ENCODE measurements at places on chromosomes 6 and 20.

DNA sequence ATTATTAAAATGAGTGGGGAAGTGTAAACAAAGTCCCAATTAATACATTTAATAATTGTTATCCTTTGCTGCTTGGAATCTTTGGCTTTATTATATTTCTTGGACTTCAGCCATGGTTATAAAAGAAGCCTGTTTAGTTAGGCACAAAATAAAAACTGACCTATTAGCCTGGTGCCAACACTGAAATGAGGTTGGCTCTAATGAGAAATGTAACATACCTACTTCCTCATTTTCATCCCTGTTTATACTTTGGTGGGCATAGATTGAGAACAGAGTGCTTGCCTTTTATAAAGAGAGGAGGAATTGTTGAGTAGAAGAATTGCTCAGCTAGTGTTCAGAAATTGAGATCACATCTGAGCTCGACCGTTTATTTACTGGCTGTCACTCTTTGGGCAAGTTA, 471.3 kb downstream of the UTRN start:
- no peak for DNase-seq

DNA sequence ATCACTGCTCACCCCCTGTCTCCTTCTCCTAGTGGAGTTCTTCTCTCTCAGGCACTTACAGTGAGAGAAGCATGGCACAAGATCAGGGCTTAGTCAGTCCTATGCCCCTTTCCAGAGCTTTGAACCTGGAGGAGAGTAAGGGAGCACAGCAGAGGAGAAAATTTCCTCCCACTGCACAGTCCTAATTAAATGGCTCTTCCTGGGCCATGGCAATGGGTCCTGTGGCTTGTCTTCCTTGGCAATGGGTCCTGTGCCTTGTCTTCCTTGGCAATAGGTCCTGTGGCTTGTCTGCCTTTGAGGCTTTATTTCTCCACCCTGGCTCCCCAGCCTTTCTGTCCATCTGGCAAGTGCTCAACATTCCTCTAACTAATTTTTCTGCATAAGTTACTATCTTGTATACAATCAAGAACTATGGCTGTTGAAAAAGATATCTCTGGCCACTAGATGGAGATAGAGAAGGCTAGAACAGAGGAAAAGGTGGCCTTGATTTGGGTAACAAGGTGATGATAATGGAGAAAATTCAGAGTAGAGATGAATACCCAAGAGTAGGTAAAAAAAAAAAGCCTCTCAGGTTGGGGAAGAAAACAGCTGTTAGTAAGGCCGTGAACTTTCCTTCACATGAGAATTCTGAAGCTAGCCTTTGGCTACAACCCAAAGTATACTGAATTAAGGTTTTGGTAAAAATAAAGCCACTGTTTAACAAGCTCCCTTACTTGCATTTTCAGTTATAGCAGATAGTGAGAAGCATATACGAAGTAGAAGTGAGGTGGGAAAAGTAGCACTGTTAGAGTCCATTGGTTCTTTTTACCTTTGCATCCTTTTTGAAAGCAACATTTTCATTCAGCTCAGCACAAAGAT, 504.9 kb downstream of the DOK5 start:
- no peak for DNase-seq

DNA sequence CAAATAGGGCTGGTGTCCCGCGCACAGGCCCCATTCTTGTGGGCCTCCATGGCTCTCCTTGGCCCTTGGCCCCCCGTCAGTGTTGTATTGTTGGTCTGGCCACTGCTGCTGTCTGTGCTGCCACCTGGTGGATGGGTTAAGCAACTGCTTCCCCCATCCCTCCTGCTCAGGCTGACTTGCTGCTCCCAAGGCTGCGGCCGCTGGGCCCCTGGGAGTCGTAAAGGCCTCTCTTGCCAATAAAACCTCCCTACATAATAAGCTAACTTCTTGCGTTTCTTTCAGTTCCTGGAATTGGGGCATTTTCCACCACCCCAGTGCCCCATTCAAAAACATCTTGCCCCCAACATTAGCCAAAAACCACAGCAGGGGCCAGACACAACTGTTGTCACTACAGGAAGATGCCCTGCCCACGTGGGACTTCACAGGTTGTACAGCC, 27.1 kb downstream of the CD83 start:
- DNase-seq, result peak; percentile 1

- no peak for DNase-seq
These were observed 195.8 kb downstream of the SYNDIG1 start for GRCh38 chr20:24665196-24665595.

- no peak for DNase-seq
These were observed 405.5 kb downstream of the UTRN start for GRCh38 chr6:144690666-144691065.

- no peak for DNase-seq
These were observed 7.1 kb downstream of the IRF4 start for GRCh38 chr6:398558-399078.

DNA sequence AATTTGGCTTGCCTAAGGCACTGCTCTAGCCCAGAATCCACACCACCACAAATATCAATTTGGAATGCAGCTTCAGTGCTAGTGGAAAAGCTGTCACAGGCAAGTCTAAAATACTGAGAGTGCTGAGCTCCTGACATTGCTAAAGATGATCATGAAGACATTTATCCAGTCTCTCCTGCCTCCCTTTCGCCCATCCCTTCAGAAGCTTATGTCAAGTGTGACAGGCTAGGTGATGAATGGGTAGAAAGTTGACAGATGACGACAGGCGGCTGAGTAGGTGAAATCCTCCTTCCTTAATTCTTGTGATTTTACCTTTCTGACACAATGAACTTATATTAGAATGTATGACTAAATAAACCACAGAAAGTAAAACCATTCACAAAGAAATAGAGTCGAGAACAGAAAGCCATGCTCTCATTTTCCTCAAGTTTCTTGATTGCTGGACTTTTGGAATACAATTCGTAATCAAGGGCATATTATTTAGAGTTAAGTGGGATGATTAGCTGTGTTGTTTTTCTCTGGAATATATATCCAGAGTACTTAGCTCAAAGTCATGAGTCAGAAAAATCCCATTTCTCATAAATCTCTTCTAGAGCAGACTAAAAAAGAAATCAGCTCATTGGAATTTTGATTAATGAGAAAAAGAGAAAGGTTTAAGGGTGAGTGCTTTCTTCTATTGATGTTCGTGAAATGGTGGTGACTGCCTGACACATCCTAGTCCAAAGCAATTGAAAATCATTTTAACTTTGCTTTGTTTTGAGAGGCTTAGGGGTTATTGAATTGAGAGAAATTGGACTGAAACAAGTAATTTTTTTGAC, 1228.2 kb upstream of the CITED2 start:
- no peak for DNase-seq

- DNase-seq, result no peak
These were observed 135.2 kb downstream of the RFPL4B start for GRCh38 chr6:112482373-112482772.

DNA sequence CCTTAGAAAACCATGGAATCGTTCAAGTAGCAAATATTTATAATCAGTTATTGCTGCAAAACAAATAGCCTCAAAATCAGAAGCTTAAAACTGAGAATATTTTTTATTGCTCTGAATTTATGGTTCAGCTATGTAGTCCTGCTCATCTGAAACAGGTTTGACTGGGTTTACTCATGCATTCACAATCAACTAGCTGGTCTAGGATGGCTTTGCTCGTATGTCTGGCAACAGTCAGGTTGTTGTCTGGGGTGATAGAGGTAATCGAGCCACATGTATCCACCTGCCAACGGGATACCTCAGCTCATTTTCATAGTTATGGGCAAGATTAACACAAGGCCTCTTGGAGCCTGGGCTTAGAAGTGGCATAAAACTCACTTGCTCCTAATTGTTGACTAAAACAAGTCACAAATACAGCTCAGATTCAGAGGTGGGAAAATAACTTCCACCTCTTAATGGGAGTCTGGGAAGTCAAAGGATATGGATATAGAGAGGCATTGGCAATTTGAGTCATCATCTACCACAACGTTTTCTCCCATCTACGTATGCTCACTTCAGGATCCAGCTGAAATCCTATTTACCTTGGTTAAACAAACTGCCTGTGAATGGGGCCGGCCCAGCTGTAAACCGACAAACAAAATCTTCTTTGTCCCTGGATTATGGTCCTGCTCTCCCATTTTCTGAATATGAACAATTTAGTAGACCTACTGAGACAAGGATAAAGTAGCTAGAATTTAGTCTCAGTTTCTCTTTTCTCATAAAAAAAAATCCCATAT, 54.5 kb upstream of the TENT5A start:
- no peak for DNase-seq

DNA sequence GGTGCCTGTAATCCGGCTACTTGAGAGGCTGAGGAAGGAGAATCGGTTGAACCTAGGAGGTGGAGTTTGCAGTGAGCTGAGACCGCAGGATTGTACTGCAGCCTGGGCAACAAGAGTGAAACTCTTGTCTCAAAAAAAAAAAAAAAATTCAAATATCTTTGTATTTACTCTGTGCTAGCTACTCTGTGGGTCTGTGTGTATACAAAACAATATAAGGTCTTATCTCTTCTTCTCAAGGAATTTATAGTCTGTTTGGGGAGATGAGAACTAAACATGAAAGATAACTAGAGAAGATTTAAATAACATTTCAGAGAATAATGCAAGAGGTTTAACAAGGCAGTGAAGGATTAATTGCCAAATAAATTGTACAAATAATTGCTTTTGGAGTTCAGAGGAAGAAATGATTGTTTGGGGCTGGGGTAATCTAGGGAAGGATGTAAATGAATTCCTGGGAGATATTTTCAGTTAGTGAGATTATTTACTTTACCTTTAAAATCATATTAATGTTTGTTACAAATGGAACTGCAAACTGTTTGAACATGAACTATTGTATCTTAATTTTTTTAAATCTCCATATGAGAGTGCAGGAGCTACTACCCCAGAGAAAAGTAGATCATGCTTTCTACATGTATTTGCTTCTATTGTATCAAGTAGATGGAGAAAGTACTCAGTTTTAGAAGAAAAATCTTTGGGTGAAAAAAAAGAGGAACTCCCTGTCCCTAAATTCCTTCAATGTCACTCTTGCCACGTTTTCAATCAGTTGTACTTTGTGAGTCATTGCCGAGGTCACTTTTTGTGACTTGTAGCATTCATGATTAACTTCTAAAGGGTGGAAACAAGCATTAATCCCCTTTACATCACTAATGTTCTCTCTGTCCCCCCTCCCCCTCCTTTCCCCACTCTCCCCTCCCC, 39.0 kb downstream of the NCOA3 start:
- no peak for DNase-seq

GRCh38 chr20:32803092-32803491, 16.7 kb upstream of the MAPRE1 start:
- DNase-seq, result no peak

- DNase-seq, result no peak
These were observed 164.9 kb downstream of the ARHGAP18 start for GRCh38 chr6:129544892-129545612.

DNA sequence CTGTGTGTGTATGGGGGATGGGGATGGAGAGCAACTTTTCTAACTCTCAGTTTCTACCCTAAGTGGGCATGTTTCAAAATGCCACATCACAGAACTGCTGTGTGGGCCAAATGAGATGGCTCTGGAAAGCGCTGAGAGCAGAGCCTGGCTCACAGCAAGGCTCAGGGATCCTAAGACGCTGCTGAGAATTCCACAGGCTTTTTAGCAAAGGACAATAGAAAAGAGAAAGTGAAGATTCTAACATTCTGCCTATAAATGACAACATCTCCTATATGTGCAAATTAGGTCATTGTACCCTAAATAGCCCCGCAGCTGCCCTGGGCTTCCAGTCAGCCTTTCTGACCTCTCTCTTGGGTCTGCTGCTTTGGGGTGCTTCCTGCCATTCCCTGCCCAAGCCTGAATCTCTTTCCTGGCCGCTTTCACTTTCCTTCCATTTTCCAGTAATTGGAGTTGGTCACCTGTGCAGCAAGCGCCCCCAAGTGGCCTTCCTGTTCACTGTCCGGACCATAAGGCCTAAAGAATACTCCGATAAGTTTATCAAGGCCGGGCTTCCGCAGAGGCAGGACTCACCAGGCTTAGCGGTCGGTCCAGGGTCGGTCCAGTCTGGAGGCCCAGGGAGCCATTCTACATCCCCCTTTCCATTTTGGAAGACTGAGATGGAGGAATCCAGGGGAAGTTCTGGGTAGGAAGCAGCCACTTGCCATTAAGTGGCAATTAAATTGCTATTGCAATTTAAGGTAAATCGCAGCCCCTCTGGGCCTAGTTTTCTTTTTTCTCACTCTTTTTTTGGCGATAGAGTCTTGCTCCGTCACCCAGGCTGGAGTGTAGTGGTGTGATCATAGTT, 6.7 kb upstream of the DDR1 start:
- peak; percentile 39 for DNase-seq

DNA sequence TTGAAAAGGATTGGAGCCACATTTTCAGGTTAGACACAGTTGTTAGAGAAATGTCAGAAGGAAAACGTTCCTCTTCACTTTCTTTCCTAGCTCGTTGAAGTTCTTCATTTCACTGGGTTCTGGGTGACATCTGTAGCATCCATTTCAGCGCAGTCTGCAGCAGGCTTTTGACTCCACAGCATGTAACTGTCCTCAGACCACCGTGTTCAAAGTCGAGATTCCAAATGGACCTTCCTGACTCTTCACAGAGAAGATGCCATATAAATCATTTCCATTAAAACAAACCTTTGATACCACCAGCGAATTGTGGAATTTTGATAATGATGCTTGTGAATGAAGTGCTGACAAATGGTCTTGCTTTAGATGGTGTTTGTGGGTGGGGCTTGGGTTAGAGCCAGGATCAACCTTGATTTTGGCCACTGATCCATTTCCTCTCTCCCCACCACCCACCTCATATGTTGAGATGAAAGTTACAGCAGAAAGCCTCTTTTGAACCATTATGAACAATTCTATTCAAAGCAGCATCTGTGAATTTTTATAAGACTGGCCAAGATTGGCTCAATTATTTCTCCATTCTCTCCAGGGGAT, 185.3 kb upstream of the PREP start:
- DNase-seq, result no peak

All from esophagus squamous epithelium (tissue), 5 donors.